ENCODE measurements at places on chromosomes 2 and 18. TPM values are rescaled to one million over a fixed set of nuclear protein-coding genes. Genes with fewer than 3 reads are reported as not detected.
A peak's percentile ranks its signal among the peaks of the same experiment; 100 is the strongest.

ADRA2B gene
- 2.4 TPM for total RNA-seq

SNRNP27 gene
- total RNA-seq = 121 TPM

ACMSD gene
- not detected for total RNA-seq

PRSS56 gene
- total RNA-seq = 2.5 TPM

ALPP gene
- not detected for total RNA-seq

PRKRA gene
- 124 TPM for total RNA-seq

SLC19A3 gene
- 0.80 TPM for total RNA-seq

ANKAR gene
- 3.4 TPM for total RNA-seq

GRCh38 chr2:77086051-77086450 is 436.1 kb downstream of the LRRTM4 start:
- H3K4me1 ChIP-seq = no peaks in the 10 kb centered on the region
- no peak for DNase-seq
- no peaks in the 10 kb centered on the region for H3K27me3 ChIP-seq
- H3K27ac ChIP-seq = no peak overlapping the region

DNA sequence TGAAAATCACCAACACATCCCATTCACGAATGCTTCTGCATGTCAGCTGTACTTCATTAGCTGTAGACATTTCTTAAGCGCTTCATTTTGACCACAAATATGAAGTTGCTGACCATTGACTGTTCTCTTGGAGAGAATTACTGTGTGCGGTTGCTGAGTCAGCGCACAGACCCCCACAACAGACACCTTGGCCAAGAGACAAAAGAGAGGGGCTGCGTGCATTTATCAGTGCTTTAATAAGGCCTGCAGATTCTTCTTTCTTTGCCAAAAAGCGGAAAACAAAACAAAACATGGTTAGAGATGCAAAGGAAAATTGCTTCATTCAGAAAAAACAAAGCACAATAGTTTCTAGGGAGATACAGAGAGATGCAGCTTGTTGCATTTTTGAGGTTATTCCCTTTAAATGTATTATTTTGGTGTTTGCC is 174.7 kb downstream of the ACKR3 start:
- H3K27ac ChIP-seq = no peak overlapping the region
- H3K27me3 ChIP-seq = no peaks in the 10 kb centered on the region
- no peak overlapping the region for H3K4me3 ChIP-seq
- peaks cover 12% of the 10 kb centered on the region for H3K4me1 ChIP-seq
- H3K36me3 ChIP-seq = no peaks in the 10 kb centered on the region

- H3K27me3 ChIP-seq = no peaks in the 10 kb centered on the region
- no peaks in the 10 kb centered on the region for H3K4me1 ChIP-seq
- H3K4me3 ChIP-seq = no peak overlapping the region
- H3K36me3 ChIP-seq = no peaks in the 10 kb centered on the region
- no peak for DNase-seq
Observed at GRCh38 chr2:64773461-64774118, 119.9 kb upstream of the SERTAD2 start.

- DNase-seq = no peak
- no peaks in the 10 kb centered on the region for H3K36me3 ChIP-seq
- H3K4me1 ChIP-seq = no peaks in the 10 kb centered on the region
- no peak overlapping the region for H3K4me3 ChIP-seq
- no peaks in the 10 kb centered on the region for H3K27me3 ChIP-seq
Observed at GRCh38 chr2:160941290-160941846, 218.9 kb upstream of the TANK start.

GRCh38 chr2:15367205-15367604 is 193.9 kb downstream of the NBAS start:
- no peaks in the 10 kb centered on the region for H3K27me3 ChIP-seq
- no peaks in the 10 kb centered on the region for H3K36me3 ChIP-seq
- H3K4me1 ChIP-seq = no peaks in the 10 kb centered on the region
- no peak for DNase-seq
- H3K4me3 ChIP-seq = no peak overlapping the region

- H3K4me3 ChIP-seq = no peak overlapping the region
- DNase-seq = no peak
- H3K4me1 ChIP-seq = peaks cover 22% of the 10 kb centered on the region
- H3K36me3 ChIP-seq = no peaks in the 10 kb centered on the region
- H3K27me3 ChIP-seq = no peaks in the 10 kb centered on the region
- H3K27ac ChIP-seq = no peak overlapping the region
Observed at GRCh38 chr2:10300997-10301940, 1.4 kb upstream of the HPCAL1 start.

DNA sequence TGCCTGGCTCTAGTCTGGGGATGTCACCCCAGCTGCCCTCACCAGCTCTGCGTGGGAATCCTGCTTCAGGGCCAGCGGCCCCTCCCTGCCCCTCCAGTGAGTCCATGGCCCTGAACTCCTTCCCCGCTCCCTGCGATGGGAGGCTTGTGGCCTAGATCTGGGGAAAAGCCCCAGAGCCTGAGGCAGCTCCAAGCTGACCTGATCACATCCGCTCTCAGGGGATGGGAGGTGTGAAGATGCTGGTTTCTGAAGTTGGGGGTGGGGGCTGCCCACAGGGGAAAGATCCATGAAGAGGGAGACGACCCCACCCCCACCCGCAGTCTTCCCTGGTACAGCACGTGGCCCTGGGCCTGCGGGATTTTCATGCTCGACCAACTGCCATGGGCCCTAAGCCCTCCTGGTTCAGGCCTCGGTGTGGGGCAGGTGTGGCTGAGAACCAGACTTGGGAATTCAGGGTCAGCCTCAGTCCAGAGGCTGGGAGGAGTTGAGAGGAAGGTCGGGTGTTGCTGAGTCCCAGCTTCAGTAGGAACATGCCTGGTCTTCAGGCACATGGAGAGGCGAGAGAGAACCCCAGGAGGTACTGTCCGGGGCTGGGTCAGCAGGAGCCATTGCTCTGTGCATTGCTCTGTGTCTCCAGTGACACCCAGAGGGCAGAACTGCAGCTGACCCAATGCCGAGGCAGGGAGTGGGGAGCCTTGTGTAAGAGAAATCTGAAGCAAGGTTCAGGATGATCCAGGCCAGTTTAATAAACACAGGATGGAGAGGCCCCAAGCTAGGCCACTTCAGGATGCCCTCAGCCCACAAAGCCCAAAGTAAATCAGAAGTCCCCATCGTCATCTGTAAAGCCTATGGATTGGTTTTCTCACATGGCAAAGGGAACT is 115.1 kb downstream of the CAPN13 start:
- no peaks in the 10 kb centered on the region for H3K27me3 ChIP-seq
- peaks cover 33% of the 10 kb centered on the region for H3K4me1 ChIP-seq
- H3K27ac ChIP-seq = no peak overlapping the region
- H3K36me3 ChIP-seq = no peaks in the 10 kb centered on the region
- peak; percentile 28 for DNase-seq

DNA sequence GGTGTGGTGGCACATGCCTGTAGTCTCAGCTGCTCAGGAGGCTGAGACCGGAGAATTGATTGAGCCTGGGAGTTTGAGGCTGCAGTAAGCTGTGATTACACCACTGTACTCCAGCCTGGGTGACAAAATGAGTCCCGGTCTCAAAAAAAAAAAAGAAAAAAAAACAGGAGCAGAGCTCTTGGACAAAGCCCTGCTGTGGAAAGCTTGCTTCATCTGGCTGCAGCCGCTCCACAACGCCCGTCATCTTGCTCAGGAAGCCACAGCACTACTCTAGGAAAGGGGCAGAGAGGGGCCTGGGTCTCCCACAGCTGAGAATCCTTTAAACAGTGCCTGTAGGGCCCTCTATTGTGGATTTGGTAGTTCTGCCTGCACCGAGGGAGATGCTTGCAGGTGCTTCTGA is 11.0 kb downstream of the ATG4B start:
- no peak for DNase-seq
- no peak overlapping the region for H3K27ac ChIP-seq
- H3K36me3 ChIP-seq = peaks cover 21% of the 10 kb centered on the region
- H3K27me3 ChIP-seq = no peaks in the 10 kb centered on the region
- peaks cover 15% of the 10 kb centered on the region for H3K4me1 ChIP-seq

GRCh38 chr2:139374296-139374850 is 594.2 kb upstream of the NXPH2 start:
- no peak for DNase-seq
- H3K36me3 ChIP-seq = no peaks in the 10 kb centered on the region
- H3K4me1 ChIP-seq = no peaks in the 10 kb centered on the region
- no peaks in the 10 kb centered on the region for H3K27me3 ChIP-seq
- no peak overlapping the region for H3K4me3 ChIP-seq
- H3K27ac ChIP-seq = no peak overlapping the region

DNA sequence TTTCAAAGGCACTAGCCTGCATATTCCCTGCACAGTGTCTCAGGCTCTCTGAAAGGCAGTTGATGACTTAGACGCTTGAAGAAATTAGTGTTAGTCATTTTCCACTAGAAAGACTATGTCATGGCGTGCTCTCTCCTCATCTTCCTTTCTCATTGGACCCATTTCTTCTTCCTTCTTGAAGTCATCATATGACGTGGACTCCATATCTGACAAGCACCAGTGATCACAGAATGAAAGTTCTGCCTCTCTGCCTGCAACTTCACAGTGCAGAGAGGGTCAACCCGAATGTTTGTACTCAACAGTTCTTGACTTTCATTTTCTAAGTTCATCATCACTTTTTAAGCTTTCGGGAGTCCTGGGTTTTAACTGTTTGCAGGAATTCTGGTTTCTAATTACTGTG is 63.7 kb upstream of the CYRIA start:
- DNase-seq = no peak
- no peaks in the 10 kb centered on the region for H3K36me3 ChIP-seq
- peak overlapping the region; percentile 1 for H3K27ac ChIP-seq
- no peak overlapping the region for H3K4me3 ChIP-seq
- no peaks in the 10 kb centered on the region for H3K27me3 ChIP-seq

DNA sequence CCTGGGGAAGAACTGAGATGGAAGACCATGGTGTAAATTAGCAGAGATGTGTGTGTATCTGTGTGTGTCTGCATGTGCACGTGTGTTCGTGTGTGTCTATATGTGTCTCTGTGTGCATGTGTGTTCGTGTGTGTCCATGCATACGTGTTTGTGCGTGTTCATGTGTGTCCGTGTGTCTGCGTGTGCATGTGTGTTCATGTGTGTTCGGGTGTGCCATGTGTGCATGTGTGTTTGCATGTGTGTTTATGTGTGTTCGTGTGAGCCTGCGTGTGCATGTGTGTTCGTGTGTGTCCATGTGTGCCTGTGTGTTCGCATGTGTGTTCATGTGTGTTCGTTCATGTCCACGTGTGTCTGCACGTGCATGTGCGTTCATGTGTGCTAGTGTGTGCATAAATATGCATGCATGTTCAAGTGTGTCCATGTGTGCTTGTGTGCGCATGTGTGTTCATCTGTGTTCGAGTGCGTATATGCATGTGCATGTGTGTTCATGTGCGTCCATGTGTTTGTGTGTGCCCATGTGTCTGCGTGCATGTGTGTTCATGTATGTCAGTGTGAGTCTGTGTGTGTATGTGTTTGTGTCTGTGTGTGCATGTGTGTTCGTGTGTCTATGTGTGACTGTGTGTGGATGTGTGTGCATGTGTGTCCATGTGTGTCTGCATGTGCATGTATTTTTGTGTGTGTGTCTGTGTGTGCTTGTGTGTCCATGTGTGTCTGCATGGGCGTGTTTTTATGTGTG is 3.1 kb downstream of the NEU2 start:
- H3K36me3 ChIP-seq = no peaks in the 10 kb centered on the region
- no peak overlapping the region for H3K4me3 ChIP-seq
- H3K27ac ChIP-seq = no peak overlapping the region

- no peak for DNase-seq
- no peak overlapping the region for H3K27ac ChIP-seq
- H3K4me1 ChIP-seq = no peaks in the 10 kb centered on the region
- no peaks in the 10 kb centered on the region for H3K27me3 ChIP-seq
- H3K36me3 ChIP-seq = no peaks in the 10 kb centered on the region
- no peak overlapping the region for H3K4me3 ChIP-seq
Observed at GRCh38 chr18:75041586-75041985, 167.4 kb downstream of the PTGR3 start.

DNA sequence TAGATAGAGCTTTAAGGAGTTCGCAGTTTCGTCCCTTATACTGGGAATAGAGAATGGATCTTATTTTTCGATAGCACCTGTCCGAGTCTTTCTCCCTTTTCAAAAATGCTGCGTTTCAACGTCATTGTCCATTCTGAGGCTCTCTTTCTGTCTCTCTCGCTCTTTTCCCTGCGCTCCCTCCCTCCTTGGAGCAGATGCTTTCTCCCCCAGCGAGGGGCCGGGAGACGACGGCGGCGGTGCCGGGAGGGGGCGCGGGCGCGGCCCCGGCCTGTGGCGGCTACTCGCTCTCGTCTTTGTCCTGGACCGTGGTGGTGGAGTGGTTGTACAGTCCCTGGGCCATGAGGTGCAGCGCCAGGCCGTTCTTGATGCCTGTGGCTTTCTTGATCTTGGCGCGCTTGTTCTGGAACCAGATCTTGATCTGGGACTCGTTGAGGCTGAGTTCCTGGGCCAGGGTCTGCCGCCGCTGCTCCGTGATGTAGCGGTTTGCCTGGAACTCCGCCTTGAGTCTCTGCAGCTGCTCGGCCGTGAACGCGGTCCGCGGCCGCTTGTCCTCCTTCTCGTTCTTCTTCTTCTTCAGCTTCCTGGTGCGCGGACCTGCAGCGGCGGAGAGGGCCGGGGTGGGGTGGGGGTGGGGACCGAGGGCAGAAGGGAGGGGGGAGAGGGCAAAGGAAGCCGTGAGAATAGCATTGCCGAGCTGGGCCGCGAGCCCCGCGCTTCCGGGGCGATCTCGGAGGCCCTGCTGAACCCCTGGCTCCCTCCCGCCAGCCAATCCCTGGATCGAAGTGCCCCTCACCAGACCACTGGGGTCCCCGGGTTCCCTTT is 4.6 kb downstream of the EN1 start:
- peaks cover 22% of the 10 kb centered on the region for H3K4me1 ChIP-seq
- H3K36me3 ChIP-seq = no peaks in the 10 kb centered on the region
- H3K27me3 ChIP-seq = no peaks in the 10 kb centered on the region
- no peak for DNase-seq
- peak overlapping the region; percentile 95 for H3K27ac ChIP-seq
- H3K4me3 ChIP-seq = peak overlapping the region; percentile 56

DNA sequence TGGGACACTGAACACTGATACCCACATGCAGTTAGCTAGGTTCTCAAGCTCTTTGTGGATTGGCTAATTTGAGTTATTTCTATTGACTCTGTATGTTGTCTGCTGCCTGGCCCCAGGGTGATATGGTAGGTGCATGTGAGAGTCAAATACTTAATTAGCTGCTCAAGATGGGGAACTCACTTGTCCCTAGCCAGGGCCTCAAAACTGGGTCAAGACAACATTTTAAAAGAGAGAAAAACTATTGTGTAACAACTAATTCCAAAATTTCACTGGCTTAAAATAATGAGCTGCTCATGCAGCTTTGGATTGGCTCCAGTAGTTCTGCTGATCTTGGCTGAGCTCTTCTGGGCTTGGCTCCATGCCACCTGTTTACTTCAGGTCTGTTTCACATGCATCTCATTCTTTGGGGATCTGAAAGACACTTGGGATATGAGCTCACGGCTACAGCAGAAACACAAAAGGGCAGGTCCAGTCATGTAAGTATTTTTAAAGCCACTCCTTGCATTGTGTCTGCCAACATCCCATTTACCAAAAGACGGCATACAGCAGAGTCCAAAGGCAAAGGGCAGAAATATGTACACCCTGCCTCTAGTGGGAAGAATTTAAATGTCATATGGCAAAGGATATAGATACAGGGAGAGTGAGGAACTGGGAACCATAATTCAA is 716.8 kb downstream of the SUCLG1 start:
- no peak overlapping the region for H3K27ac ChIP-seq
- H3K27me3 ChIP-seq = no peaks in the 10 kb centered on the region
- H3K36me3 ChIP-seq = no peaks in the 10 kb centered on the region
